ENCODE measurements at places on chromosomes 7 and 10. TPM values are rescaled to one million over a fixed set of nuclear protein-coding genes. Genes with fewer than 3 reads are reported as not detected.

LYZL2 gene
- not detected for total RNA-seq

ZNF655 gene
- total RNA-seq = 71.6 TPM

DNA sequence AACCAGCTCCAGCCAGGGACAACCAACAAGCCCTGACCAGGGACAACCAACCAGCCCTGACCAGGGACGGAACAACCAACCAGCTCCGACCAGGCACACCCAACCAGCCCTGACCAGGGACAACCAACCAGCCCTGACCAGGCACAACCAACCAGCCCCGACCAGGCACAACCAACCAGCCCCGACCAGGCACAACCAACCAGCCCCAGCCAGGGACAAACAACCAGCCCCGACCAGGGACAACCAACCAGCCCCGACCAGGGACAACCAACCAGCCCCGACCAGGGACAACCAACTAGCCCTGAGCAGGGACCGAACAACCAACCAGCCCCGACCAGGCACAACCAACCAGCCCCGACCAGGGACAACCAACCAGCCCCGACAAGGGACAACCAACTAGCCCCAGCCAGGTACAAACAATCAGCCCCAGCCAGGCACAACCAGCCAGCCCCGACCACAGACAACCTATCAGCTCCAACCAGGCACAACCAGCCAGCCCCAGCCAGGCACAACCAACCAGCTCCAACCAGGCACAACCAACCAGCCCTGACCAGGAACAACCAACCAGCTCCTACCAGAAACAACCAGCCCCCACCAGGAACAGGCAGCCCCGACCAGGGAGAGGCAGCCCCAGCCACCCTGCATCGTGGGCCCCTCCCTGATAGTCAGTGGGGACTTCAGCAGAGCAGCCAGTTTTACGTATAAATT lies 56.4 kb downstream of the PROSER2 start:
- DNase-seq = no peak

GRCh38 chr7:137069249-137069963 lies 201.0 kb downstream of the CHRM2 start:
- no peak for DNase-seq

DNA sequence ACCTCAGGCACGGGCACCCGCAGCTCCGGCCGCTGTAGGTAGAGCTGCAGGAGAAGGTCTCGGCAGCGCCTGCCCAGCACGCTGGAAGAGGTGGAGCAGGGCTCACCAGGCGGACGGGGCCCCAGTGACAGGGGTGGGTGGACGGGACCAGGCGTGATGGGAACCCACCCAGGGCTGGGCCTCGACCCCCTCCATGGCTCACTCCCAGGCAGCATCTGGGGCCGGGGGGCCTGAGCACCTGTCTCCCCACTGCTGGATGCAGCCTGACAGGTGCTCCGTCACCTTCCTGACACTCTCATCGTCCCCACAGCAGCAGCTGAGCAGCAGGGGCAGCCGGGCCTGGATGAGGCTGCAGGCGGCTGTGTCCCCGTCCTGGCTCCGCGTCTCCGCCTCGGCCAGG lies 16.7 kb upstream of the MICALL2 start:
- no peak for DNase-seq

PNLIP gene
- not detected for total RNA-seq

MMD2 gene
- not detected for total RNA-seq

GRCh38 chr7:32588657-32589056 lies 93.4 kb downstream of the AVL9 start:
- no peak for DNase-seq

DNA sequence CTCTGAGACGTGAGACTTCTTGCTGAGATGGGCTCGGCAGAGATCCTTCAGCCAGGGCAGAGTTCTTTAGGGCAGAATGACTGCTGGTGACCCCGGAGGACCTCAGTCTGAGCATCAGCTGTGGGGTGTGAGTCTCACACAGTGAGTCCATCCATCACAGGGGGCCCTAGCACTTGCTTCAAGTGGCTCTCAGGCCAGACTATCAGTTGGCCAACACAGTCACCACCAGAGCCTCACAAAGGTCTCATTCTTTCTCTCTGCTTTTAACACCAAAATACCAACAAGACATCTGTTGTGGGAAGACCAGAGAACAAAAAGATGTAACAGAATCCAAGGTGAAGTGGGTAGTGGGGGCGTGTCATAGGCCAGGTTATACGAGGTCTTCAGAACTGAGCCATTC lies 345.6 kb upstream of the NRP1 start:
- no peak for DNase-seq
